Spleen (tissue), 13 donors: ENCODE measurements at places on chromosomes 7 and 10. TPM values are rescaled to one million over a fixed set of nuclear protein-coding genes. Genes with fewer than 3 reads are reported as not detected.
A peak's percentile ranks its signal among the peaks of the same experiment; 100 is the strongest.

ZNF425 gene
- polyA plus RNA-seq = 0.83 TPM

GRCh38 chr10:98256692-98257091, 11.3 kb downstream of the LOXL4 start:
- H3K4me3 ChIP-seq = no peak overlapping the region
- no peaks in the 10 kb centered on the region for H3K4me1 ChIP-seq
- DNase-seq = peak; percentile 72
- H3K27me3 ChIP-seq = no peaks in the 10 kb centered on the region

- H3K4me1 ChIP-seq = no peaks in the 10 kb centered on the region
- H3K4me3 ChIP-seq = no peak overlapping the region
- DNase-seq = no peak
- no peaks in the 10 kb centered on the region for H3K27me3 ChIP-seq
Observed at GRCh38 chr7:111982804-111983203, 223.4 kb downstream of the DOCK4 start.

PON3 gene
- polyA plus RNA-seq = 0.20 TPM

GRCh38 chr7:139842401-139843210, 13.5 kb downstream of the TBXAS1 start:
- H3K27me3 ChIP-seq = no peaks in the 10 kb centered on the region
- no peak overlapping the region for H3K27ac ChIP-seq
- peaks cover 36% of the 10 kb centered on the region for H3K36me3 ChIP-seq

AKR1B1 gene
- 96.6 TPM for polyA plus RNA-seq

DNA sequence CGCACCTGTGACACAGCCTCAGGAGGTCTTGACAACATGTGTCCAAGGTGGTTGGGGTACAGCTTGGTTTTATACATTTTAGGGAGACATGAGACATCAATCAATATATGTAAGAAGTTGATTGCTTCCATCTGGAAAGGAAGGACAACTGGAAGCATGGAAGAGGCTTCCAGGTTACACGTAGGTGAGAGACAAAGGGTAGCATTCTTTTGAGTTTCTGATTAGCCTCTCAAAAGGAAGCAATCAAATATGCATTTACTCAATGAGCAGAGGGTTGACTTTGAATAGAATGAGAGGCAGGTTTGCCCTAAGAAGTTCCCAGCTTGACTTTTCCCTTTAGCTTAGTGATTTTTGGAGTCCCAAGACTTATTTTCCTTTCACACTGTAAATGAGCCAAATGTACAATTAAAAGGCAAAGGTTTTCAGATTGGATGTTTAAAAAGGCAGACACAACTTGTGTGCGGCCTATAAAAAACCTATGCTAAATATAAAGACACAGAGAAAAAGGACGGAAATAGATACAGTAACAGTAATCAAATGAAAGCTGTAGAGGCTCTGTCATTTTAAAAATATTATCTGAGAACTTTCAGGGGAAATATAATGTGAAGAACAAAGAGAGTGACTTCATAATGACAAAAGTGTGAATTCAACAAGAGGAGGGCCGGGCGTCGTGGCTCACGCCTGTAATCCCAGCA, 65.7 kb upstream of the LANCL2 start:
- H3K4me1 ChIP-seq = no peaks in the 10 kb centered on the region
- H3K4me3 ChIP-seq = no peak overlapping the region
- H3K27me3 ChIP-seq = no peaks in the 10 kb centered on the region
- no peaks in the 10 kb centered on the region for H3K36me3 ChIP-seq
- H3K27ac ChIP-seq = no peak overlapping the region
- DNase-seq = no peak

- no peak overlapping the region for H3K27ac ChIP-seq
- peaks cover 33% of the 10 kb centered on the region for H3K4me1 ChIP-seq
- H3K36me3 ChIP-seq = no peaks in the 10 kb centered on the region
- DNase-seq = no peak
- peak overlapping the region; percentile 3 for H3K4me3 ChIP-seq
- no peaks in the 10 kb centered on the region for H3K27me3 ChIP-seq
Observed at GRCh38 chr10:61897671-61898434, 3.6 kb upstream of the ARID5B start.

ZPBP gene
- not detected for polyA plus RNA-seq

AGR2 gene
- 0.38 TPM for polyA plus RNA-seq

GRCh38 chr10:81036257-81036656, 498.6 kb downstream of the SH2D4B start:
- H3K4me1 ChIP-seq = no peaks in the 10 kb centered on the region
- H3K27ac ChIP-seq = no peak overlapping the region
- H3K36me3 ChIP-seq = no peaks in the 10 kb centered on the region
- DNase-seq = no peak

GRCh38 chr10:88253-88652, 39.2 kb upstream of the TUBB8 start:
- no peak overlapping the region for H3K27ac ChIP-seq
- H3K27me3 ChIP-seq = no peaks in the 10 kb centered on the region
- no peaks in the 10 kb centered on the region for H3K4me1 ChIP-seq
- DNase-seq = no peak
- no peaks in the 10 kb centered on the region for H3K36me3 ChIP-seq

- DNase-seq = no peak
- H3K36me3 ChIP-seq = no peaks in the 10 kb centered on the region
- no peak overlapping the region for H3K27ac ChIP-seq
- H3K4me1 ChIP-seq = peaks cover 14% of the 10 kb centered on the region
- H3K27me3 ChIP-seq = no peaks in the 10 kb centered on the region
Observed at GRCh38 chr10:15341502-15342128, 29.5 kb downstream of the FAM171A1 start.

- no peaks in the 10 kb centered on the region for H3K27me3 ChIP-seq
- H3K4me3 ChIP-seq = no peak overlapping the region
- no peaks in the 10 kb centered on the region for H3K36me3 ChIP-seq
- H3K4me1 ChIP-seq = peaks cover 28% of the 10 kb centered on the region
- no peak overlapping the region for H3K27ac ChIP-seq
Observed at GRCh38 chr7:2966466-2967078, 77.1 kb downstream of the CARD11 start.

PIK3CG gene
- polyA plus RNA-seq = 1.3 TPM

GRCh38 chr7:129351320-129351719, 82.9 kb upstream of the STRIP2 start:
- no peak overlapping the region for H3K27ac ChIP-seq
- no peak for DNase-seq
- no peaks in the 10 kb centered on the region for H3K4me1 ChIP-seq

DNA sequence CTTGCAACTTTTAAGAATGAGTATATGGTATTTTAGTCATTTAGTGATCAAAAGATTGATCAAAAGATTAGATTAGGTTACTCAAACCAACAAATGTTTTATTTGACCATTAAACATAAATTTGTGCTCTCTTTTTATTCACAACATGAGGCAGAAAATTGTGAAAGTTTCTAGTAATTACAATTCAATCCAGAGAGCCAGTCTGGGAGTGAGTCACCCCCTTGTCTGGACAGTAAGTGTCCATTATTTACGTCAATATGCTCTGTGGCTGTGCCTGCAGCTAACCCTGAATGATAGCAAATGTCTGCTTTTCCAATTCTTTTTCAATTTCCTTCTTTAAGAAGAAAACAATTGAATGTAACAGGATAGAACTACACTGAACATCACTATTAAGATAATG, 27.9 kb downstream of the GNG11 start:
- DNase-seq = no peak
- H3K4me3 ChIP-seq = no peak overlapping the region
- no peaks in the 10 kb centered on the region for H3K36me3 ChIP-seq
- no peak overlapping the region for H3K27ac ChIP-seq
- H3K27me3 ChIP-seq = no peaks in the 10 kb centered on the region

ANAPC16 gene
- 239 TPM for polyA plus RNA-seq

DNA sequence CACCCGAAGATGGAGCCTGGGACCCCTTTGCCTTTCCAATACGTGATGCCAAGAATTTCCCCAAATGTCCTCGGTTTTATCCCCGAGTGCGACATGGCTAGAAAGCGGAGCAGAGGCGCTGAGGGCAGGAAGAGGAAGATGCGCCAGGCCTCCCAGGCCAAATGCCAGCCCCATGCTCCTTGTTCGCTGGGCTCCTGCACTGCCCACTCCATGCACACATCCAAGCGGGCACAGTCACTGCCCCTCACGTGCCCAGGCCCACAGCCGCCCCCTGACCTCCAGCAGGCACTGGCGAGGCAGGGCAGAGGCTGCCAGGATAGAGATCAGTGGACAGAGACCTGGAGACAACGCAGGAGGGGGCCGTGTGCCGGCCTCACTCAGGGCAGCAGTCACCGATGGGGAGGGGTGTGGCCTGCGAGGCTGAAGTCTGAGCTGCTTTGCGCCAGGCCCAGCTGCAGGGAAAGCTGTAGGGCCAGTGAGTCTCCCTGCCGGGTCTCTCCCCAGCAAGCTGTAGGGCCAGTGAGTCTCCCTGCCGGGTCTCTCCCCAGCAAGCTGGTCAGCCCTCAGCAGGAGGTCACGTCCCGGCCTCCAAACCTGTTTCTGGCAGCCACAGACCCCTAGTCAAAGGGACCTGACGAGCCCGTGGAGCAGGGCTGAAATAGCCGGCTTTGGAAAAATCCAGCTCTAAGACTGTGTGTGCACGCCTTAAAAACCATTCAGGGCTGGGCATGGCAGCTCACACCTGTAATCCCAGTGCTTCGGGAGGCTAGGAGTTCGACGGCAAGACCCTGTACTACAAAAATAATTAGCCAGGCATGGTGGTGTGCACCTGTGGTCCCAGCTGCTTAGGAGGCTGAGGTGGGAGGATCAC, 100.6 kb upstream of the DIP2C start:
- no peak for DNase-seq
- H3K4me1 ChIP-seq = peaks cover 29% of the 10 kb centered on the region
- H3K4me3 ChIP-seq = no peak overlapping the region
- no peak overlapping the region for H3K27ac ChIP-seq

- H3K36me3 ChIP-seq = no peaks in the 10 kb centered on the region
- H3K27me3 ChIP-seq = no peaks in the 10 kb centered on the region
- H3K4me1 ChIP-seq = peaks cover 88% of the 10 kb centered on the region
- DNase-seq = no peak
- H3K27ac ChIP-seq = peak overlapping the region; percentile 92
Observed at GRCh38 chr7:30470771-30471170, 7.8 kb downstream of the NOD1 start.

CABCOCO1 gene
- 0.06 TPM for polyA plus RNA-seq

HABP2 gene
- polyA plus RNA-seq = not detected

GRM8 gene
- not detected for polyA plus RNA-seq

- H3K36me3 ChIP-seq = no peaks in the 10 kb centered on the region
- DNase-seq = no peak
- H3K27me3 ChIP-seq = no peaks in the 10 kb centered on the region
- H3K4me3 ChIP-seq = no peak overlapping the region
- H3K4me1 ChIP-seq = peaks cover 78% of the 10 kb centered on the region
Observed at GRCh38 chr7:2106440-2106839, 126.3 kb downstream of the MAD1L1 start.

GRCh38 chr10:2920637-2921036, 146.7 kb upstream of the PFKP start:
- H3K27ac ChIP-seq = no peak overlapping the region
- no peak overlapping the region for H3K4me3 ChIP-seq
- H3K4me1 ChIP-seq = no peaks in the 10 kb centered on the region
- DNase-seq = no peak

TUBB8 gene
- 0.03 TPM for polyA plus RNA-seq

GRCh38 chr7:93442478-93443224, 131.9 kb downstream of the CALCR start:
- no peaks in the 10 kb centered on the region for H3K36me3 ChIP-seq
- no peak overlapping the region for H3K4me3 ChIP-seq
- no peaks in the 10 kb centered on the region for H3K4me1 ChIP-seq
- no peak for DNase-seq
- H3K27ac ChIP-seq = no peak overlapping the region

GRCh38 chr7:22997871-22998518, 15.9 kb downstream of the HYCC1 start:
- H3K36me3 ChIP-seq = no peaks in the 10 kb centered on the region
- H3K27me3 ChIP-seq = no peaks in the 10 kb centered on the region
- H3K4me1 ChIP-seq = peaks cover 8% of the 10 kb centered on the region
- DNase-seq = no peak
- no peak overlapping the region for H3K4me3 ChIP-seq
- H3K27ac ChIP-seq = no peak overlapping the region

- H3K4me1 ChIP-seq = no peaks in the 10 kb centered on the region
- H3K36me3 ChIP-seq = no peaks in the 10 kb centered on the region
- no peak overlapping the region for H3K4me3 ChIP-seq
Observed at GRCh38 chr7:87635921-87636320, 7.7 kb downstream of the RUNDC3B start.

GRCh38 chr10:44834131-44834530, 77.0 kb upstream of the TMEM72 start:
- H3K27ac ChIP-seq = no peak overlapping the region
- H3K4me3 ChIP-seq = no peak overlapping the region
- no peak for DNase-seq
- H3K27me3 ChIP-seq = no peaks in the 10 kb centered on the region

DNA sequence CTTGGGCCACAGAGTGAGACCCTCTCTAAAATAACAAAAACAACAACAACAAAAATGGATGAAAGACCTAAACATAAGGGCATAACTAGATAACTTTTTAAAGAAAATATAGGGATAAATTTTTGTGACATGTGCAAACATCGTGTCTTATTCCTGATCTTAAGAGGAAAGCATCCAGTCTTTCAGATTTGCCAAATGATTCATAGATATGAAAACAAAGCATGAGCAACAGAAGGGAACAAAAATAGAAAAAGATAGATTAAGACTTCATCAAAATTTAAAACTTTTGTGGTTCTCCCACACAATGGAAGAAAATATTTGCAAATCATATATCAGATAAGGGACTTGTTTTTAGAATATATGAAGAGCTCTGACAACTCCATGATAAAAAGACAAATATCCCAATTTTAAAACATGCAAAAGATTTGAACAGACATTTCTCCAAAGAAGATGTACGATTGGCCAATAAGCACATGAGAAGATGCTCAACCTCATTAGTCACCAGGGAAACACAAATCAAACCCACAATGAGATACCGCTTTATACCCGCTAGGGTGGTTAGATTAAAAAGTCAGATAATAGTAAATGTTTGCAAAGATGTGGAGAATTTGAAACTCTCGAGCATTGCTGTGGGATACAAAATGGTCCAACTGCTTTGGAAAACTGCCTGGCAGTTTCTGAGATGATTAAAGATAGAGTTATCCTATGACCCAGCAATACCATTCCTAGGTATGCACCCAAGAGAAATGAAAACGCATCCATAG, 20.3 kb downstream of the PPIF start:
- no peak for DNase-seq
- H3K27ac ChIP-seq = no peak overlapping the region
- H3K36me3 ChIP-seq = no peaks in the 10 kb centered on the region
- H3K4me1 ChIP-seq = no peaks in the 10 kb centered on the region

GRCh38 chr10:35063837-35064454, 26.2 kb downstream of the CUL2 start:
- no peak for DNase-seq
- H3K4me3 ChIP-seq = no peak overlapping the region
- peaks cover 99% of the 10 kb centered on the region for H3K36me3 ChIP-seq
- H3K27ac ChIP-seq = no peak overlapping the region

DNA sequence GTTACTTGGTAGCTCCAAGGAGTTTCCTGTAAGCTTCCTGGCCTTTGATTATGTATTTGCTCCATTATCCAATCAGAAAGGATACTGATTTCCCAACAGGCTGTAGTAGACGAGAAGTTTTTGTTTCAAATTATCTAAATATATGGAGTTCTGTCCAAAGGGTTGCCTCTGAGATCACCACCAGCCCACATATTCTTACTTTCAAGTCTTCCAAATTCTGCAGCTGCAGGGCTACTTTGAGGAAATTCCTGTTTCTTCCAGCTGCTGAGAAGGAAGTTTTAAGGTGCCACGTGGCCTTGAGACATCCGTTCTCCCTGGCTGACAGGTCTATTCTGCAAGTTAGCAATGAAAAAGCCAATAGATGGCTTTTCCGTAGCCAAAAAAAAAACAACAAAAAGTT, 286.0 kb downstream of the TWIST1 start:
- H3K27me3 ChIP-seq = no peaks in the 10 kb centered on the region
- no peak overlapping the region for H3K27ac ChIP-seq
- no peaks in the 10 kb centered on the region for H3K4me1 ChIP-seq
- no peak for DNase-seq
